ENCODE measurements at places on chromosomes 2 and 18.
A peak's percentile ranks its signal among the peaks of the same experiment; 100 is the strongest.

- no peak for DNase-seq
Observed at GRCh38 chr2:12090072-12090471, 343.6 kb downstream of the LPIN1 start.

DNA sequence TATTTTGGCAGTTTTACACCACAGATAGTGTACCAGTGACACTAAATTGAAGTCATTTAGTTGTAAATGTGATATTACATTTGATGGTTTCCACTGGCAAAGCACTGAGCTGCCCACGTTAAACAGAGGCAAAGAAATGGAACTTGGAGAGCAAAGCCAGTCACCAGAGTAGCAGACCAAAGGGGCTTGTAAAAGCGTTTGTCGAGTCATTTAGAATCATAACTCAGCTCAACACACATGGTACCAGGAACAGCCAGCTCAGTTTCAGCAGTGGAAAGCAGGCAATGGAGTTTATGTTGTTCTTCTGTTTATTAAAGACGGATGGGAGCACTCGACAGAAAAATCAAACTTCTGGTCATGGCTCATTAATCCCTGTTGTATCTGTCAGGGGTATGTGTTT lies 91.2 kb downstream of the POU3F3 start:
- no peak for DNase-seq

DNA sequence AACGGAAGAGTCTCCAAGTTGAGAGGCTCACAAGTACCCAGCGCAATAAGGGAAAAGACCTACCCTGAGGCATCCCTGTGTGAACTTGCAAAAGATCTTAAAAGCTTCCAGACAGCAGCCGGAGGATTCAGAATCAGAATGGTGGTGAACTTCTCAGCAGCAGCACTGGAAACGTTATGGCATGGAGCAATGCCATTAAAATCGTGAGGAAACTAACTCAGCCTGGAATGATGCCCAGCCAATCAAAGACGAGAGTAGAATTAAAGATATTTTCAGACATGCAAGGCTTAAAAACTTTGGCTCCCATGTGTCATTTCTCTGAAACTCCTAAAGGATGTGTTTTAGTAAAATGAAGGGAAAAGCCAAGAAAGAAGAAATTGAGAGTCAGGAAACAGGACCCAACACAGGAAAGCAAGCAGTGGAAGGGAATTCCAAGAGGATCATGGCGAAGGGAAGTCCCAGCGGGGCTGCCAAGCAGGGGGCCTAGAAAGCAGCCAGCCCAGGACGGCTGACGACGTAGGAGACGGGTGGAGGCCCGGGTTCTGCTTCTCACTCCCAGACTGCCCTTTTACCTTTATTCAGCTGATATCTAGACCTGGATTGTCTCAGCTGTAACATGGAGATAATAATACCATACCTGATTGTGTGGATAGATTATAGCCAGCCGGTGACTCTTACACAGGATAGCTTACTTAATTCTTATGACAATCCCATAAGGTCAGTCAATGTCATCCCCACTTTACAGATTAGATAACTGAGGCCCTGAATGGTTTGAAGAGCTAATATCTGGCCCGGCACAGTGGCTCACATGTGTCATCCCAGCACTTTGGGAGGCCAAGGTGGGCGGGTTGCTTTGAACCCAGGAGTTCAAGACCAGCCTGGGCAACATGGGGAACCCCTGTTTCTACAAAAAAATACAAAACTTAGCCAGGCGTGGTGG lies 92.8 kb downstream of the ASAP2 start:
- no peak for DNase-seq

GRCh38 chr2:202608142-202608852 lies 26.5 kb upstream of the FAM117B start:
- DNase-seq = no peak

DNA sequence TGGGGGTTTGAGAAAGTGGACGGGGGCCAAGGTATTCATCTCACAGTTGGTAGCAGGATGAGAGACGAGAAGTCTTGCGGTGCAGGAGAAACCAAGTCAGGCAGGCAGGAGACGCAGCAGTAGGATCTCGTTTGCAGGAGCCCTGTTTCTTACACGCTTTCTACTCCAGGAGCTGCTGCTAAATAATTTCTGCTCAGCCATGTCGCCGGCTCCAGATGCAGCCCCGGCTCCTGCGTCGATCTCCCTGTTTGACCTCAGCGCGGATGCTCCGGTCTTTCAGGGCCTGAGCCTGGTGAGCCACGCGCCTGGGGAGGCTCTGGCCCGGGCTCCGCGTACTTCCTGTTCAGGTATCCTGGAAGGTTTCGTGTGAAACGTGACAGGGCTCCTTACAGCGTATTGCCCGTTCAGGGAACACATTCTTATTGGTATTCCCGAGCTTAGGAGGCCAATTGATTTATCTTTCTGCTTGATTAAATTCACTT lies 494 bp downstream of the ANKZF1 start:
- no peak for DNase-seq

GRCh38 chr2:174326161-174327020 lies 8.4 kb upstream of the SP9 start:
- DNase-seq = no peak

- DNase-seq = no peak
Observed at GRCh38 chr2:237341872-237342271, 72.1 kb downstream of the COL6A3 start.

DNA sequence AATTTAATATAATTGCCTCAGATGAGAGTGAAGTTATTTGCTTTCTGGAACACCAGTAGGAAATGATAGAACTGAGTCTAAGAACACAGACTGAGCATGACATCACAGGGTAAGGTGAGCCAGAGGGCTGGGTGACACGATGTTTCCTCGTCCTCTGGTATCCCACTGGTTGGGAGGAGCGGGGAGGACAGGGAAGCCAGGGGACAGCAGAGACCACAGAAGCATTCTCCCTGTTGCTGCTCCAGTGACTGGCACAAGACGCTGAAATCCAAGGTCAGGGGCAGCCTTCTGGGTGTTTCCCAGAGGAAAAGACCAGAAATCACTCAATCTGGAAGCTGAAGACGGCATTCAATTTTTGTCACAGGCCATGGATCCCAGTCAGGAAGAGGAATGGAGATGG lies 363.4 kb upstream of the SOX11 start:
- DNase-seq = no peak

GRCh38 chr2:3288470-3289170 lies 89.0 kb downstream of the EIPR1 start:
- DNase-seq = no peak

- DNase-seq = peak; percentile 17
Observed at GRCh38 chr2:119062179-119062578, 96.4 kb downstream of the C1QL2 start.

DNA sequence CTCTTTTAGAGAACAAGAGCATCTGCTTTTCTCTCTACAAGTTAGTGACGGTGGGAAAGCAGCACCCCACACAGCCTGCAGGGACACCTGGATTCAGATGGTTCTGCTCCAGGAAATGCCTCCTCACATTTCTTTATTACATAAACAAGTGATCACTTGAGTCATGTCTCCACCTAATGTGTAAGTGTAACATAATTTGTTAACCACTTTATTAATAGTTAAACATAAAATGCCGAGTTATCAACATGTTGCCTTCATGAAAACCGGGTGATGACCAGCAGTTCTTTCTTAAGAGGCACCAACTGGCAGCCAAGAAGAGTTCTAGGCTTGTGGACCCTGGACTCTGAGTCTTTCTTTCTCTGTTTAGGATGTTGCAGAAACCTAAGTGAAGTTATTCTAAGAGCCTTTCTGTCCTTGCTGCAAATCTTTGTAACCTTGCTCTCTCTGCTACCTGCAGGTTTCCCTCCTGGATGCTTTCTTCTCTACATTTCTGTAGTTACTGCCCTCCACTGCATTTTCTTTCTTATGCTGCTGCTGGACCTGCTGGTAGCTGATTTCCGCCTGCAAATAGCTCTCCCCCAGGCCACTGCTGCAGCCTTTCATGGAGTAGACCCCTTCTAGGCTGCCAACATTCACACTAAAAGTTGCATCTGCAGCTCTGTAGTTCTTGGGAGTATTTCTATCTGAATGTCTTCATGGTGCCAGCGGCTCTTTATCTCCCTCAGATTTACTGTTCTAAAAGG lies 24.3 kb downstream of the UPP2 start:
- no peak for DNase-seq

- DNase-seq = no peak
Observed at GRCh38 chr18:8967573-8967972, 134.9 kb upstream of the NDUFV2 start.

GRCh38 chr2:163884416-163884815 lies 148.6 kb upstream of the FIGN start:
- no peak for DNase-seq

DNA sequence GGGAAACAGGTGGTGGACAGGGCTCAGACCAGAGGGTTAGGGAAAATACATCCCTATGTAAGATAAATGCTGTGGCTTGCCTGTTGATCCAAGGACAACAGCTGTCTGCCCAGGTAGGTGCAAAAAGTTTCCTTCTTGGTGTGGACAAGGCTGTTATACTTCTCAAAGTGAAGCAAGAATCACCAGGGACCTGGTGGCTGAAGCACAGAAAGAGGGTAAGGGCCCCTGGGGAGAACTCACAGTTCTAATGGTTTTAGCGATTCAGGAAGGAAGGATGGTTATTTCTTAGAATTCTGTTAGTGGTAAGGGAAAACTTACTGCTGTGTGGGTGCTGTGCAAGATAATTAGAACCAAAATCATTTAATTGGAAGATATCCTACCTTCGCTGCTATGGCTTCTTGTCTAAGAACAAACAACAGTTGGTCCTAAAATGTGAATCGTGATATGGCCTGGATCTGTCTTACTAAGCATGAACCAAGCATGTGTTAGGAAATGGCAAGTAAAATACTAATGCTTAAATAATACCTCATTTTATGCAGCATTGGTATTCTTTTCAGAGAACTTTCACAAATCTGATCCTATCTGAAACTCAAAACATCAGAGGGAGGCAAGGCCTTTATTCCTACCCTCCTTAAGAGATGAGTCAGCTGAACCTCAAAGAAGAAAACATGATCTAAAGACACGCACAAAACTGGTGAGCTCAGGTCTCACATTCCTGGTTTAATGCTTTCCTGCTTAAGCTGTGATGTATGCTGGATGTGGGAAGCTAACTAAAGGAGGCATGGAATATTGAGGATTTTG lies 159.2 kb upstream of the THUMPD2 start:
- DNase-seq = peak; percentile 72

GRCh38 chr2:1055014-1055595 lies 104.5 kb downstream of the SNTG2 start:
- peak; percentile 73 for DNase-seq

DNA sequence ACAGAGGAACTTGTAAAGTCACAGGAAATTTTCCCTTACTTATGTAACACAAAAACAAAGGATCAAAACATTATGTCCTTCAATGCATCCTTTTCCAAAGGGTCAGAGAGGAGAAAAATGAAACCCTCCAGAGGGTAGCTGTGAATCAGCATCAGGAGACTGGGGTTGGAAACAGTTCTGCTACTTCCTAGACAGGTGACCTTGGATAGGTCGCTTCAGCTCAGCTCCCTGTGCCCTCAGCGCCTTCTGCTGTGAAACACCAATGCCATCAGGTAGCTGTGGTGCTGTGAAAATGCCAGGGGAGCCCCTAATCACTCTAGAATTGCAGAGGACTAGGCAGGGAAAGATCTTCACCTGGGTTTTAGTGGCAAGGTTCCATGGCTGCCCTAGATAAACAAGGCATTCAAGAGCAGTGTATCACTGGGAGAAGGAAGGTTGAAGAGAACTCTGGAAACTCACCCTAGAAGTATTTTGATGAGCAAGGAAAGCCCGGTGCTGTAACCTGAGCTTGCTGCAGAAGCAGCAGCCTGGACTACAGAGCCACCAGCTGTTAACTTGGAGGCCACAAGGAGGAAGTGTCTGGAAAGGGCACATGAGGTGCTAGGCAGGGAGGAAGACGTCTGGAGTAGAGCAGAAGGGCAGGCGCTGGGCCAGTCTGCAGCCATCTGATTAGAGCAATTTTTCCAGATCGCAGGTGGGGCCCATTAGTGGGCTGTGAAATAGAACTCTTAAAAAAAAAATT lies 100.7 kb upstream of the MCFD2 start:
- peak; percentile 88 for DNase-seq

- DNase-seq = no peak
Observed at GRCh38 chr2:212892193-212892592, 259.2 kb downstream of the IKZF2 start.

- DNase-seq = peak; percentile 40
Observed at GRCh38 chr2:102098756-102099155, 43.8 kb upstream of the IL1R1 start.

DNA sequence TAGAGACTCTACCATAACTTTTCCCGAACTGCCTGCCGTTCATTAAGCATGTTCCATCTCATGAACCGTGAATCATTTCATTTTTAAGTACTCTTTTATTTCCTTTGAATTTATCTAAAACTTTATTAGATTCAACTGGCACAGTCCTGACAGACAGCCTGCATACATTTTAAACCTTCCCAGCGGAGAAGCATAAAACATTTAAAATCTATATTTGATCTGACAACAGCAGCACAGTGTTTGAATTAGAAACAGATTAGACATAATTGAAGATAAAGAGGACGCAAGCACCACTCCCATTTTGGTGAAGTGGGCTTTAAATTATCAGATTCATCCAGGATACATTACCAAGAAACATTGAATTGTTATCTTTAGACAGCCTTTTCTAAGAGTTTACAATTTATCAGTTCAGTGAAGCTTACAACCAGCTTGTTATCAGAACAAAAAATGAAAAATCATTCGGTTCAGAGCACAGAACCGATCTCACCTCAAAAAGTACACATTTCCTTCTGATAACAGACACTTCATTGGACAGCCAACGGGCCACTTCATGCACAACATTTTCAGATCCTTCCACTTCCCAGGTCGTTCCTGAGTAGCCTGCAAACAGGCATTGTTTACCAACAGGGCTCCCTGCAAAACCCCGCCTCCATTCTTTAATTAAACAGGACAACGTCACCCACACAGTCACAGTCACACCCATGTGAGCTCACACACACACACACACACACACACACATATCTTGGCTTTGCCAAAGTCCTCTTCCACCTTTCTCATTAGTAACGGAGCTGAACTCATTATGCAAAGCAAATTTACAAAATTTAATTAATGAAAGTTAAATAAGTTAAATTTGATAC lies 171.2 kb downstream of the SP3 start:
- no peak for DNase-seq

DNA sequence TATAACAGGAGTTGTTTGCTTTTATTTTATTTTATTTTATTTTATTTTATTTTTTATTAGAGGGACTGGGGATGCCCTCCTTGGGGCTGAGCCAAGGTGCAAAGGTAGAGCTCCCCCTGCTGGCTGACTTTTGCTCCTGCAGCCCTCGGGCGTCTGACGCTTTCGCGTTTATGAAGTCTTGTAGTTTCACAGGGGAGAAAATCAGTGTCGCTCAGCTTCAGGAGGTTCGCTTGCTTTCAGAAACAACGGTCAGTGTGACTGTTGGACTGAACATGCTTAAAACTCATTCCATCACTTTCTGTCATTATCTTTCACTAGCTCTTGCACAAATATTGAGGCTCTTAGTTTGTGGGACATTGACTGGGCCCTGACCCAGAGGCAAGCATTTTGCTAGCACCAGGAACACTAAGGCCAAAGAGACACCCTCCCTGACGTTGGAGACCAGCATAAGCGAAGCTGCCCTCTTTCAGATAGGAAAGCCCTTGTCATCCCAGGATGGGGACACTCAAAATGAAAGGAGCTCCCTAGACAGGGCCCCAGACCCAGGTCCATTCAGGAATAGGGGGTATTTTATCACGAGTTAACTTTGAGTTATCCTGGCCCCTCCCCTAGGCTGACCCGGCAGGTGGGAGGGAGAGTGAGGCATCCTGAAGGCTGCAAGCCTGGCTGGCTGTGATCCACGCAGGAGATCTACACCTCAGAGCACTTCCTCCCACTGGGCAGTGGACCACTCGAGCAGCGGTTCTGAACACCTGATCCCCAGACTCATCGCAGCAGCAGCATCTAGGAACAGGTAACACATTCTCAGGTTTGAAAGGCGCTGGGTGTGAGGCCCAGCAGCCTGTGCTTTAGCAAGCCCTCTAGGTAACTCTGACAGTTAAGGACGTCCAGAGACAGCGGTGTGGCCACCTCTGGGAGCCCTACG lies 34.4 kb downstream of the LGALSL start:
- DNase-seq = peak; percentile 39

Measured in foreskin keratinocyte (primary cell).